ENCODE measurements at places on chromosomes 1 and 21. TPM values are rescaled to one million over a fixed set of nuclear protein-coding genes. Genes with fewer than 3 reads are reported as not detected.

DNA sequence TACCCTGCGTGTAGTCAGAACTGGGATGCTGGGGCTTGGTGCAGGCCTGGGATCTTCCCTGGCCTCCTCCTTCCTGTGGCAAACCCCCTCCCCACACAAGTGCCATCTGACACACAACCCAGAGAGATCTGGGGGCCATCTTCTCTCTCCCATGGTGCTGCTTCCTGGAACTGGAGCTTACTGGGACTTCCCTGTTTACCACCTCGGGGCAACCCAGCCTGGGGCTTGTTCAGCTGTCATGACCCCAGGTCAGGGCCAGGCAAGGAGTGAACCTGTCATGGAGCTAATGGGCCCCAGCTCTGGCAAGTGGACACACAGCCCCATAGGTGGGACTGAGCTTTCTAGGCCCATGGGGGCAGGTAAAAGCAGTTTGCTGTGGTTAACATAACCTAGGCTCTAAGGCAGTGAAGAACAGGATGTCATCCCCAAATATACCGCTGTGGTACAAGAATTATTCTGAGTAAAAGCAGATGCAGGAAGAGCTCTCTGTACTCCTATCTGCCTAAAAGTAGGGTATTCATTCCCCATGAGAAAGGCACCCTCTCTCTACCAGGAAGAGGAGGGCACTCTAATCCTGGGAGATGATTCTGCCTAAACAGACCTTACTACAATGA is 2.4 kb downstream of the TRIM11 start:
- DNase-seq = no peak

- DNase-seq = no peak
Measured at GRCh38 chr1:169112241-169112640, 5.8 kb downstream of the ATP1B1 start.

GRCh38 chr1:60265560-60266535 is 192.3 kb upstream of the C1orf87 start:
- no peak for DNase-seq

GRCh38 chr1:169615803-169616202 is 14.1 kb downstream of the SELP start:
- DNase-seq = no peak

Gene CLDN17
- not detected for total RNA-seq

DNA sequence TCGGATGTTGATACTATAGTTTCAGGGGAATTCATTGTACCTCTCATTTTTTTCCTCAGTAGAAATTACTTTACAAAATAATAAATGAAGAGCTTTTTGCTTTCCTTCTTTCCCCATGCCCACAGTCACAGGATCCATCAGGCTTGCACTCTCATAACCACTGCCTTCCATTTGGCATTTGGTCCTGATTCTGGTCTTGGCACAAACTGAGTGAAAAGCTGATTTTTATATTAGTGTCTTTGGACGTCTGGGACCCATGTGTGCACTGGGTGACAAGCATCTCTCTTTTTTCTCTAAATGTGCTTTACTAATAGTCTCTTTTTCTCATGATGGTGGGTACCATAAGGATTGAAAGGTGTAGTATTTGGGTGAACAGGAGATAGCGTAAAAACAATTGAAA is 2.8 kb downstream of the ELAVL4 start:
- DNase-seq = no peak

Gene CRP
- total RNA-seq = not detected

- DNase-seq = no peak
Measured at GRCh38 chr1:24228311-24228710, 41.2 kb upstream of the IFNLR1 start.

Gene ERICH3
- total RNA-seq = not detected

GRCh38 chr1:184463680-184464079 is 76.9 kb downstream of the C1orf21 start:
- no peak for DNase-seq

GRCh38 chr1:29629814-29630516 is 393.6 kb downstream of the PTPRU start:
- no peak for DNase-seq
